Spinal cord (tissue), 10 donors: ENCODE measurements at places on chromosomes 1 and 21. TPM values are rescaled to one million over a fixed set of nuclear protein-coding genes. Genes with fewer than 3 reads are reported as not detected.

The OR10J1 gene
- total RNA-seq, result not detected

The LMX1A gene
- 4.4 TPM for total RNA-seq

DNA sequence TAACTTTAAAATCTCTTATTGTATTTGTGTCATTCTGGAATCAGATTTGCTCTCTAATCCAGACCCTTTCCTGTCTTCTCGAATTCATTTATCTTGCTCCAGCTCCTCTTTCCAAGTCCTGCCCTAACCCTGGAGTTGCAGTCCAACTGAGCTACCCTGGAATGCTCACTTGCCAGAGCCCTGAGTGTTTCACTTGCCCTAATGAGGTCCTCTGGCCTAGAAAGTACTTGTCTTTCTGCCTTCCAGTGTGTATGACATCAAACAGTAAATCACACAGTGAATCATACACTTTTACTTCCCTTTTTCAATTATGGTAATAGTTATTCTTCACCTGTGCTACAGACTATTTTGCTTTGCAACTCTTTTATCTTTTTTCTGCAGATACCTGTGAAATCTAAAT, 96.9 kb downstream of the NEK7 start:
- no peak for DNase-seq

GRCh38 chr1:109199710-109200109, 14.0 kb upstream of the SARS1 start:
- DNase-seq, result no peak

GRCh38 chr1:153572569-153573015, 6.9 kb upstream of the S100A2 start:
- peak; percentile 52 for DNase-seq

DNA sequence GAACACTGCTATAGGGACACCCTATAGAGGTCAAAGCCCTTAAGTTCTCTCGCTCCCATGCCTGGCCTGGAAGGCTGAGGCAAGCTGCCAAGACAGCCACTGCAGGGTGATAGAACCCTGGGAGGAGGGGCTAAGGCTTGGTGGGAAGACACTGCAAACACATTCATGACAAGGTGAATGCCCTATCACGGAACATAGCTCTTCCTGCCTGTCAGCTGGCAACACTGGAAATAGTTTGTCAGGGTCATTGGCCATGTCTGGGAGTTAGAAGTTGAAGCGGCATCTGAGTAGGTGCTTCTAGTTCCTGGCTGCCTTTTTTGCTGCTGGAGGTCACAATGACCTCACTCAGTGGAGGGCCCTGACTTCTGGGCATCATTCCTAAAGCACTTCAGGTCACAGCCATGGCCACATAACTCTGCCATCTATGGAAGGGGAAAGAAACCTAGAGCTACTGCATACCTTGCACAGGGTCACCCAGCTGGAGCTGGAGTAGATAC, 4.2 kb downstream of the FABP3 start:
- DNase-seq, result no peak

The MIXL1 gene
- total RNA-seq, result 0.50 TPM

The C4BPA gene
- 0.20 TPM for total RNA-seq
